ENCODE measurements at places on chromosomes 2 and 18. TPM values are rescaled to one million over a fixed set of nuclear protein-coding genes. Genes with fewer than 3 reads are reported as not detected.

The RAPGEF4 gene
- total RNA-seq, result 2.9 TPM

The SLC8A1 gene
- total RNA-seq, result 45.0 TPM

The ASTL gene
- not detected for total RNA-seq

The VWC2L gene
- total RNA-seq, result not detected

The NABP1 gene
- 18.6 TPM for total RNA-seq

The RESP18 gene
- not detected for total RNA-seq

The CD8B2 gene
- total RNA-seq, result 0.19 TPM

The GPR39 gene
- 0.76 TPM for total RNA-seq

The KCNF1 gene
- not detected for total RNA-seq

The AKAIN1 gene
- not detected for total RNA-seq

The CKAP2L gene
- 4.3 TPM for total RNA-seq

The FBXO15 gene
- 0.19 TPM for total RNA-seq

The NXPH2 gene
- not detected for total RNA-seq

The GKN1 gene
- not detected for total RNA-seq

The RBM43 gene
- 3.4 TPM for total RNA-seq

The NOSTRIN gene
- 7.0 TPM for total RNA-seq

The TCF23 gene
- not detected for total RNA-seq

The POTEC gene
- not detected for total RNA-seq

The C2orf74 gene
- 8.7 TPM for total RNA-seq

The RAB17 gene
- total RNA-seq, result 3.4 TPM

The GPR45 gene
- total RNA-seq, result not detected

The ST6GAL2 gene
- 7.5 TPM for total RNA-seq

The CCL20 gene
- 1.9 TPM for total RNA-seq

The IL37 gene
- 1.3 TPM for total RNA-seq

The MAP2 gene
- 5.8 TPM for total RNA-seq

The ANKRD53 gene
- 0.18 TPM for total RNA-seq

The XDH gene
- total RNA-seq, result 54.0 TPM

The CIAO1 gene
- 65.2 TPM for total RNA-seq

The CTAGE1 gene
- not detected for total RNA-seq

The COBLL1 gene
- total RNA-seq, result 74.4 TPM

The SERPINB3 gene
- 1,684 TPM for total RNA-seq

The CGREF1 gene
- 4.6 TPM for total RNA-seq

The ALK gene
- 0.19 TPM for total RNA-seq

The LAMA1 gene
- 1.8 TPM for total RNA-seq

The ZNF513 gene
- 13.2 TPM for total RNA-seq

The FTCDNL1 gene
- total RNA-seq, result 1.5 TPM

The CFC1 gene
- total RNA-seq, result not detected

The SRD5A2 gene
- 0.19 TPM for total RNA-seq

The DSC3 gene
- 210 TPM for total RNA-seq

The GLS gene
- total RNA-seq, result 84.1 TPM

The ASXL3 gene
- 0.18 TPM for total RNA-seq

The CASP8 gene
- total RNA-seq, result 24.1 TPM

The ITGB6 gene
- 25.3 TPM for total RNA-seq

The BAZ2B gene
- 59.9 TPM for total RNA-seq

The NEU2 gene
- not detected for total RNA-seq

The CYS1 gene
- total RNA-seq, result 2.5 TPM

The SPATA3 gene
- total RNA-seq, result not detected

The BOLL gene
- total RNA-seq, result not detected

The MERTK gene
- 12.2 TPM for total RNA-seq

The ERCC3 gene
- total RNA-seq, result 19.3 TPM

The TGIF1 gene
- 52.9 TPM for total RNA-seq

The SIGLEC15 gene
- total RNA-seq, result not detected

The METTL5 gene
- 36.5 TPM for total RNA-seq

The CCDC121 gene
- 3.1 TPM for total RNA-seq

The TLX2 gene
- total RNA-seq, result not detected

The EPB41L3 gene
- total RNA-seq, result 40.3 TPM

The CHRNG gene
- total RNA-seq, result not detected

The UGT1A1 gene
- total RNA-seq, result 3.8 TPM
